Activated T-cell treated with anti-CD3 and anti-CD28 coated beads, Interleukin-2, amount 50 U/mL, for 48 hours (primary cell): ENCODE measurements at places on chromosomes 12 and 14.

- DNase-seq = no peak
Observed at GRCh38 chr12:80121661-80122060, 22.3 kb downstream of the OTOGL start.

DNA sequence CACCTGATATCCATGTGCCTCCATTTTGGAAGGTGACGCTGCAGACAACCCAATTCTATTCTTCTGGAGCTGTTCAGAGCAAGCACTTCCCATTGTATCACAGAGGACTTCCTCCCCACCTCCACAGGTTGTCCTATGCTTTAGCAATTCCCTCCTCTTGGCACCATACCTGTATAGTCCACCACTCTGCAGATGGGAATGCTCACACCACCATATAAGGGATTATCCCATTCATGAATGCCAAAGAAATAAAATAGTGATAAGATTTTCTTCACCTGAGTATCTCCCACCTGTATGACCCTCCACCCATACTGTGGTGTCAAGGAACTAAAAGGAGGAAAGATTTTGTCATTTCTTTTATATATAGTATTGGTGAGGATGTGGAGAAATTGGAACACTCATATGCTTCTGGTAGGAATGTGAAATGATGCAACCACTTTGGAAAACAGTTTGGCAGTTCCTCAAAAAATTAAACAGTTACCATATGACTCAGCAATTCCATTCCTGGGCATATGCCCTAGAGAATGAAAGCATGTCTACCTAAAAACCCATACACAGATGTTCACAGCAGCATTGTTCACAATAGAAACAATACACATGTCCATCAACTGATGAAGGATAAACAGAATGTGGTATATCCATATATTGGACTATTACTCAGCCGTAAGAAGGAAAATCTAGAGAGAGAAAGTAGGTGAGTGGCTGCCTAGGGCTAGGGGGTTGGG, 75.2 kb downstream of the FIGNL2 start:
- no peak for DNase-seq

- no peak for DNase-seq
Observed at GRCh38 chr14:104941508-104942365, 17.1 kb downstream of the PLD4 start.

DNA sequence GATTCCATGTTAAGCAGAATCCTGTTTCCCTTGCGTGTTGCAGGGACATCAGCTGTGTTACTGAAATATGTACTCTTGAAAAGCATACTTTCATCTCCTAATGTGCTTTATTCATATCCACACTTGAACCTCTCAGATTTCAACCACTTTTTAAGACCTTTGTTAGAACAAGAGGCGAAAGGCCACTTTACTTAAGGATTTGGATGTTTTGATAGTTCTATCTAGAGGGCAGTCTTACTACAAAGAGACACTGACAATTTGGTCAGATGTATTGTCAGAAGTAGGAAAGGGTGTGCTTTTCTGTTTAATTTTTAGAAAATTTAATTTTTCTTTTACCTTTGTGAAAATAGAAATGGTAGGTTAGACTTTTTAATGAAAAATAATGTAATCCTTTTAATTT, 267.9 kb downstream of the TMTC2 start:
- DNase-seq = no peak

- DNase-seq = no peak
Observed at GRCh38 chr12:101719566-101719965, 19.7 kb downstream of the SYCP3 start.

DNA sequence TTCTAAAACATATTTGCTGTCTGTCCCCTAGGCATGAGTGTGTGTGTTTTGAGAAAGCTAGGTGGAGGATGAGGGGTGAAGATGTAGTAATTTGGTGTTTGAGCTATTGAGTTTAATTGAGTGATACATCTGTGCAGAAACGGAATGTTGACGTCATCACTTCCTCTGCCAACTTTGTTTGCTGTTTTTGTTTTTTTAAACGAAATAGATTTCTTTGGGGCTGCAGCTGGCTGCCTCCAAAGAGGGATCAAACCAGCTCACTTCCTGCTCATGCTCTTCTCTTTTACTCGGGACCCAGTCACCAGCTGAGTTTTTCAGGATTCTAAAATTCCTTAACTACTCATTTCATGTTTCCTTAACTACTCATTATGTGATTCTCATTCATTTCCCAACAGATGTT, 19.5 kb upstream of the CRACR2A start:
- DNase-seq = no peak

DNA sequence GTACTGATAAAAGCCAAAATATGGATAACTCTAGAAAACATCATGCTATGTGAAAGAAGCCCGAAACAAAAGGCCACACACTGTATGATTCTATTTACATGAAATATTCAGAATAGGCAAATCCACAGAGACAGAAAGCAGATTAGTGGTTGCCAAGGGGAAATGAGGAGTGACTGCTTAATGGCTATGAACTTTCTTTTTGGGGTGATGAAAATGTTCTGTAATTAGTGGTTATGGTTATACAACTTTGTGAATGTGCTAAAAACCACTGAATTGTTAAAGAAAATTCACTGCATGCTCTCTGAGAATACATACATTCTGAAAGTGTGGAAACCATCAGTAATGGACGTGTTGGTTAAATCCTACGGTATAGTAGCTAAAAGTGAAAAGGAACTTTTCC, 39.9 kb upstream of the STON2 start:
- no peak for DNase-seq

DNA sequence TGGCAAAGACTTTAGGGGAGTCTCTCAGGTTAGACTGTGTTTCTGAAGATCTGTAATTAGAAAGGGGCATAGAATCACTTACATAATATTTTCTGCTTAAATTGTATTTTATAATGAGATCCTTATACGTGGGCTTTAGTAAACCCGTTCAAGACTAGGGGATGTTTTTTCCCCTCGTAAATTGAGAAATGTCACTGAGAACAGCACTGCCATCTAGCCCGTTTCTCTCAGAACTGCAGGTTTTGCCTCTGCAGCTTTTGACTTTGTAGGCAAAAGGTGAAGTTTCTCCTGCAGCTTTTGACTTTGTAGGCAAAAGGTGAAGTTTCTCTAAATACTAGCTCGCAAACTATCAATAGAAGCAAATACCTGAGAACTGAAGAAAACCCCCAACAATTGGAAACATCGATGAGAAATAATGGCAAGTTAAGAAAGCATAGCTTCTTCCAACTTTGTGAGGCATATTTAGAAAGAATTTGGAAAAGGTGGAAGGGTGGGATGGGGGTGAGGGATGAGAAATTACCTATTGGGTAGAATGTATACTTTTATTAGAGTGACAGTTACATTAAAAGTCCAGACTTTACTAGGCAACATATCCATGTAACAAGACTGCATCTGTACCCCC, 9.9 kb upstream of the ASPG start:
- no peak for DNase-seq
